ENCODE measurements at places on chromosomes 1 and 21. TPM values are rescaled to one million over a fixed set of nuclear protein-coding genes. Genes with fewer than 3 reads are reported as not detected.

DNA sequence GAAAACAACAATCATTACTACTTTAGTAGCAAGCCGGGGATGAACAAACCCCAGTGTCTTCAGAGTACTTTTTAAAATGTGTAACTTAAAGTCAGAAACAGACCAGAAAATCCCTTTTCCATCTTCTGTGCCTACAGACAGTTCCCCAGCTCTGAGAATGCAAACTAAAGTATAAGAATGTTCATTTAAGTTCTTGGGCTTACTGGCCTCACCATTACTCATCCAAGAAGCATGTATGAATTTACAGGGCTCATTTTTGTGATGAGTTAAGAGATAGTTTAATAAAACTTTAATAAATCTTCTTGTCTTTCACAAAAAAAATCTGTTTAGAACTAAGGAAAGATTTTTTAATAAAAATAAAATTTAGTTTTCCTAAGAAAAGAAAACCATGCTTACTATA, 4.6 kb downstream of the LPGAT1 start:
- DNase-seq = no peak

Gene FALEC
- total RNA-seq = not detected

DNA sequence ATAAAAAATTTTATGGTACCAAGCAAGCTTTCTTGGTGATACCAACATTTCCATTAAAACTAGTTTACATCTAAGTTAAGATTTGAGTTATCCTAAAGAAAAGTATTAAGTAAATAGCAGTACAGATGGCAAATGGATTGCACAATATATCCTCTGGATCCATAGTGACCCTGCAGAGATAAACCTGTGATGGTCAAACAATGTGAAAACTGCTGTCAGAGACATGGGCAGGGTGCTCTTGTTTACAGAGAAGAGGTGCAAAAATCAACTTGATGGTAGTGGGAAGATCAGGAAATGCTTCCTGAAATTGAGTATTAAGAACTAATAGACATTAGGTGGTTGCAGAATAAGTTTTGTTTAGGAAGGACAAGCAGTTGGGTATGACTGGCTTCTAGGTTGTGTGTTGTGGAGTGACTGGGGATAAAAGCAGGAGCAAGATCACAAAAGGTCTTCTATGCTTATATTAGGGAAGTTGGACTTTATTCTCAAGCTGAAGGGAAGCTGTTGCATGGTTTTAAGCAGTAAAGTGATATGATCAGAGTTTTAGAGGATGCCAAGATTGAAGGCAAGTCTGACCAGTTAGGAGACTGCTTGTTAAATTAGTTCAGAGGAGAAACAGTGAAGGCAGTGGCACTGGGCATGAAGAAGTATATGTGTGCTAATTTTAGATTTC, 9.9 kb downstream of the TTC3 start:
- DNase-seq = no peak

- DNase-seq = no peak
Measured at GRCh38 chr1:194378517-194378916, 1192.1 kb upstream of the B3GALT2 start.

Gene AXDND1
- total RNA-seq = not detected

Gene CRYAA
- total RNA-seq = not detected

GRCh38 chr1:210438928-210439841, 110.5 kb downstream of the HHAT start:
- peak; percentile 93 for DNase-seq

DNA sequence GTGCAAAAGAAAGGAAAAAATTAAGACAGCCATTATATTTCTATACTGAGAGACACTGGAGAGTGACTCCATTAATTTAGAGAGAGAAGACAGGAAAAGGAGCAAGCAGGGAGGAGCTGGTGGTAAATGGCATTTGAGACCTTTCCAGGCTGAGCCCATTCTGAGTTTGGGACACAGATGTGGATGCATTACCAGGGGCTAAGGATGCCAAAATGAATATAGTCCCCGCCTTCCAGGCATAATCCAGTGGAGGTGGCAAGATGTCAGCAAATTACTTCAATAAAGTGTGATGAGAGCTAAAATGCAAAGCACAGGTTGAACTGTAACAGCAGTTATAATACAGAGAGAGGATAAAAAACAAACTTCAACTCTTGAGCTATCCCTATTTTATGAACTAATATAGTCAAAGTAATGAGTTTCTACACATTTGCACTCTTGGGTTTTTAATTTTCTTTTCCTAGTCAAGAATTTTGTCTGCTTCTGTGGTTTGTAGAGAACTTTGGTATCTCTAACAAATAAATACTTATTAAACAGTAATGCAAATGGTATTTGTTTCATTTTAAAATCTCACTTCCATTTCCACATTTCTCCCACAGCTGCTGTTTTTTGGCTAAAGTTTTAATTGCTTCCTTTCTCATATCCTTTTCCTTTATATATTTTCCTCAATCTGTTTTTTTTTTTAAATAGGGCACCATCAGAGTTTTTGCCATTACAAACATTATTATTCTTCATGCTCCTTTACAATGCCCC, 228.2 kb upstream of the KCNK2 start:
- no peak for DNase-seq

DNA sequence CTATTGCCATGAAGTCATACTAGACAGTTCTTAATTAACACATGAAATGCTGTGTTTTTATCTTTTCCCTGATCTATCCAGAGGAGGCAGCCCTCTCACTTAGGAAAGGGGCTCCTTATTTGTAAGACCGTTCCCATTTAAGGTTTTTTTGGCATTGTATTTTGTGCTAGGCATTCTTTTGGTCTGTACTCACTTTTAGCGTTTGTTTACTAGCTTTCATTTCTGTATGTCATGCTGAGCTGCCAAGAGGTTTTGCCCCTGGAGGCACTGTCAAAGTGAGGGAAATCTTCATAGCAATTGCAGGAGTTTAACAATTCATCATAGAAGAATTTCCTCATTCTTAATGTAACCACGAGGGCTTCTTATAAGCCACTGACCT, 59.5 kb downstream of the MTR start:
- peak; percentile 19 for DNase-seq

- DNase-seq = peak; percentile 35
Measured at GRCh38 chr1:18234790-18235242, 127.2 kb downstream of the IGSF21 start.

Gene SPATA21
- not detected for total RNA-seq

DNA sequence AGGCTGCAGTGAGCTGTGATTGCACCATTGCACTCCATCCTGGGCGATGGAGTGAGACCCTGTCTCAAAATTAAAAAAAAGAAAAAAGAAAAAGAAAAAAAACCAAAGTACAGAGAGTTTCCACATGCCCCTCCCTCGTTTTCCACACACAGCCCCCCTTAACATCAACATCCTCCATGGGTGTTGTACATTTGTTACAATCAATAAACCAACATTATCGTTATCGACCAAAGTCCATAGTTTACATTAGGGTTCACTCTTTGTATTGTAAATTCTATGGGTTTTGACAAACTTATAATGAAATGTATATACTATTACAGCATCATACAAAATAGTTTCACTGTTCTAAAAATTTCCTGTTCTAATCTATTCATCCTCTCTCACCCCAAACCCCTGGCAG, 15.9 kb upstream of the TINAGL1 start:
- DNase-seq = no peak

DNA sequence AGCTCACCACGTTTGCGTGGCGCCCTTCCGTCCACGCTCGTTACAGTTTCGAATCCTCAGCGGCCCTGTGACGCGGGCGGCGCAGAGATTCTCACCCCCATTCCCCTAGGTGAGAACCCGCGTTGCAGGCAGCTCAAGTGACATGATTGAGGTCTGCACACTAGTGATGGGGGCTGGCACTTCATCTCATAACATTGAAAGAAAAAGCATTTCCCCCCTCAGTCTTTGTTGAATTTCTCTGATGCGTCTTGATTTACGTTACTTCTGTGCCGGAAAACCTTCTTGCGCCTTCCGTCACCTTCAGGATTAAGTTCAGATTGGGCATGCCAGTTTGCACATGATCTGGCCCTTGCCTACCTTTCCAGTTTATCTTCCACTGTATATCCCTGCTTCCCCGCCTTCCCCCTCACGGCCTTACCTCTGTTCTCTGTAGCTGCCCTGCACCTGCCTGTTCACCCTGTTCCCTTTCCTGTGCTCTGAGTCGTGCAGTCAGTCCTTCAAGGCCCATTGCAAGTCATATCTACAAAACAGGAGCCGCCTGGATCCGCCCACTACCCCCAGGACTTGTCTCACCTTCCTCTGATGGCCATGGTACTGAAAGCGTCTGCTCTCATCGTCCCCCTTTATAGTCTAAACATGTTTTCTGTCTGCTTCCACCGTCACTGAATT, 1.1 kb downstream of the CTPS1 start:
- peak; percentile 46 for DNase-seq

DNA sequence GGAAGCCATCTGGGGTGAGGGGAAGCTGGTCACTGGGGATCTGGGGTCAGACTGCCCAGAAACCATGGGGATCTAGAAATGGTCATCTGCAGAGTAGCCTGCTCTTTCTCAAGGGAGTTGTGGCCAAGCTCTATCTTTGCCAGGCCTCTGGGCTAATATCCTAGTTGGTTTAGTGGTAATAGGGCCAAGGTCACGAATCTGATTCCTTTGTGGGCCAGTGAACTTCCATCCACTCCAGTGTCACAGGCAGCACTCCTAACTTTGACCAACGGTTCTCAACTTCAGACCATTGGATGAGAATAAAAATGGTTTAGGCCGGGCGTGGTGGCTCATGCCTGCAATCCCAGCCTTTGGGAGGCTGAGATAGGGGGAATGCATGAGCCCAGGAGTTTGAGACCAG, 28.1 kb upstream of the PPP2R5A start:
- no peak for DNase-seq

Gene TPTE
- not detected for total RNA-seq

DNA sequence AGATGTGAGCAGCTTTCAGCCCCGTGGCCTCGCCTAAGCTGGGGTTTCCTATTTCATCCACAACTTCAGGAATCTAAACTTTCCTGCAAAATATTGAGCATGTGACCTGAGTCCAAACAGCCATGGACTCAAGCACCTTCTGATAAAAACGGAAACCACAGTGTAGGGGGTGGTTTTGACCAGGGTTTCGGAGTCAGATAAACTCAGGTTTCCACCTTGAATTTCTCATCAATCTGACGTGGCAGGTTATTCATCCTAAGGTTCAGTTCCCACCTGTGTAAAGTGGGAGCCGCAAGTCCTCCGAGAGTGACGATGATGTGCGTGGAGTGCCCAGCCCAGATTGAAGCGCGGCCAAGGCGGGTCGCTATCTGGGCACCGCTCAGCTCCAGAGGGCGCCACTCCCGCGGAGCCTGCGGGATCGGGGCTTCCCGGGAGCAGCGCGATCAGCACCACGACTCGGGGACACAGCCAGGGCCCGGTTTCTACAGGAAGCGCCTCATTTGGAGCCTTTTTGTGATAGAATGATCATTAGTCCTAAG, 871 bp upstream of the ETS2 start:
- peak; percentile 80 for DNase-seq

- DNase-seq = no peak
Measured at GRCh38 chr1:187773168-187773567, 944.4 kb downstream of the PLA2G4A start.

Gene CHAF1B
- 42.1 TPM for total RNA-seq

GRCh38 chr1:229871078-229871676, 195.9 kb upstream of the GALNT2 start:
- DNase-seq = no peak

DNA sequence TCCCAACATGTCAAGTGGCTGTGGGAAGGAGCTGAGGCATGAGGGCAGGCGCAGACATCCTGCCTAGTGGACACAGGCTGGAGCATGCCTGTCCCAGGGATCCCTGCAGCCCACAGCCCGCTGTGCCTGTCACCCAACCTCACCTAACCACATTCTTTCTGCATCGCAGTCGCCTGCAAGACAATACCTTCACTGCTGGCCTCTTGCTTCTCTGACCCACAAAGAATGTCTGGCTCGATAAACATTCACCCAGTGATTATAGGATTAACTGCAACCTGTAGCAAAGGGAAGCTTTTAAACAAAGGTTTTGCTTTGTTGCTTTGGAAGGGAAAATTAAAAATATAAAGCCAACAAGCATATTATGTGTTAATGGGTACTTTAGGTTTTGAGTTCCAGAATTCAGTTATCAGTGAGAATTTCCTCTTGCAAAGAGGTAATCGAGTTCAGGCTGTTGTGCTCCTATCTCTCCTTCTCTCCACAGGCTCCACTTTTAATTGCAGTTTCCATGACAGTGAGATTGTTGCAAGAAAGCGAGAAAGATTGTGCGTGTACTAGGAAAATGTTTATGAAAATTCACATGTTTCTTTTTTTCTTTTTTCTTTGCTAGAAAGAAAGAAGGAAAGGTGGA, 40.0 kb upstream of the ZNF648 start:
- DNase-seq = no peak

GRCh38 chr1:111441573-111442192, 7.4 kb downstream of the WDR77 start:
- DNase-seq = no peak

- no peak for DNase-seq
Measured at GRCh38 chr1:181345146-181345545, 138.2 kb upstream of the CACNA1E start.

- no peak for DNase-seq
Measured at GRCh38 chr1:43770111-43770510, 62.8 kb downstream of the ST3GAL3 start.

GRCh38 chr1:201673093-201673492, 134.2 kb downstream of the NAV1 start:
- DNase-seq = no peak

- DNase-seq = no peak
Measured at GRCh38 chr1:61447968-61448430, 276.9 kb downstream of the TM2D1 start.

GRCh38 chr1:121458291-121459048, 273.7 kb downstream of the SRGAP2C start:
- DNase-seq = no peak

GRCh38 chr1:81406292-81406999, 394.3 kb upstream of the ADGRL2 start:
- no peak for DNase-seq

DNA sequence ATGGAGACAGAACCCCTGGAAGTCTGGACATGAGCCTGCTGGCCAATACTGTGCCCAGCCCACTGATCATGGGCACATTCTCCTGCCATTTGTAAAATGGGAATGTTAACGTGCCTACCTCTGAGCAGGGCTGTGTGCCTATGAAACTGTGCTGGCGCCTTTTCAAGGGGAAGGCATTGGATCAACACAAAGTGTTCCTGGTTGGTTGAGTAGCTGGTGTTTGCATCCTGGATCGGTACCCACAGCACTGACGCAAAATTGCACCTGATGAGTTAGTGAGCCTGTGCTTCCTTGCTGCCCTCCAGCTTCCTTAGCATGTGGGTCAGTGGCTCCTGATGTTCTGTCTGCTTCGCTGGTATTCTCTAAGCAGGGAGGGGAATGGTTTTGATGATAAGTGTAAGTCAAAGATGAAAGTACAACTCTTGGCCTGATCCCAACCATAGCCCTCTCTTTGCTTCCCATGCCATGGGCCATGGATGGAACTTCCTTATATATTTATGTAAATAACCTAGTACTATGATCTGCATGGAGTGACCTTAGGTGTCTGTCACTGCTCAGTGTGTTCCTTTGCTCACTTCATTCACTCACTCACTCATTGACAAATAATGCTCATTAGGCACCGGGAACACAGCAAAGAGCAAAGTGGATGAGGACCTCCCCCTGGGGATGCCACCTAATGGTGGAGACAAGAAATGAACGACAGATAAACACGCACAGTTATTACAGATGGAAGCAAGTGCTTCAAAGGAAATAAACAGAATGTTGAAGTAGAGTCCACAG, 22.7 kb downstream of the MAB21L3 start:
- DNase-seq = no peak

Gene TCHHL1
- not detected for total RNA-seq

- no peak for DNase-seq
Measured at GRCh38 chr21:46159841-46160656, 4.7 kb upstream of the FTCD start.

Gene GUCA2A
- total RNA-seq = not detected

Gene WNT9A
- 2.7 TPM for total RNA-seq

GRCh38 chr1:117802531-117803257, 126.7 kb downstream of the GDAP2 start:
- no peak for DNase-seq

GRCh38 chr21:25561668-25562641, 45.3 kb downstream of the MRPL39 start:
- DNase-seq = peak; percentile 67

Measured in Caki2 (cell line).